ENCODE measurements at places on chromosomes 5 and 9.

- no peak for DNase-seq
Observed at GRCh38 chr9:27785714-27786100, 212.4 kb upstream of the C9orf72 start.

GRCh38 chr5:52743529-52743928, 44.2 kb upstream of the ITGA1 start:
- DNase-seq = no peak

- no peak for DNase-seq
Observed at GRCh38 chr5:33894566-33894965, 2.8 kb upstream of the ADAMTS12 start.

DNA sequence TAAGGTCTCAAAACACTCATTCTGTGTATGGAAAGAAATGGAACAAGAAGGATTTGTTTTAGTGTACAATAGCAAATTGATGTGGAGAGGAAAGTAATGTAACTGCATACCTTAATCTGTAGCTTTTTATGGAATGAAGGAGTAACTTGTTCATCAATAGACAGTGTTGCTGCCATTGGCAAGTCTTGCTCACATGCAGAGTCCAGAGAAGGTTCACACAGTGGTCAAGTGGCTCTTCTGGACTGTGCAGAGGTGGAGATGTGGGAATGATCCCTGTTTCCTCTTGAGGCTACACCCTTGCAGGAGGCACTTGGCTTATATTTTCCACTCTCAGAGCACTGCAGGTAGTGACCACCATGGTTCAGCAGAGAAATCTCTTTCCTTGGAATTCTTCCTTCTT, 132.9 kb upstream of the ANKH start:
- no peak for DNase-seq

DNA sequence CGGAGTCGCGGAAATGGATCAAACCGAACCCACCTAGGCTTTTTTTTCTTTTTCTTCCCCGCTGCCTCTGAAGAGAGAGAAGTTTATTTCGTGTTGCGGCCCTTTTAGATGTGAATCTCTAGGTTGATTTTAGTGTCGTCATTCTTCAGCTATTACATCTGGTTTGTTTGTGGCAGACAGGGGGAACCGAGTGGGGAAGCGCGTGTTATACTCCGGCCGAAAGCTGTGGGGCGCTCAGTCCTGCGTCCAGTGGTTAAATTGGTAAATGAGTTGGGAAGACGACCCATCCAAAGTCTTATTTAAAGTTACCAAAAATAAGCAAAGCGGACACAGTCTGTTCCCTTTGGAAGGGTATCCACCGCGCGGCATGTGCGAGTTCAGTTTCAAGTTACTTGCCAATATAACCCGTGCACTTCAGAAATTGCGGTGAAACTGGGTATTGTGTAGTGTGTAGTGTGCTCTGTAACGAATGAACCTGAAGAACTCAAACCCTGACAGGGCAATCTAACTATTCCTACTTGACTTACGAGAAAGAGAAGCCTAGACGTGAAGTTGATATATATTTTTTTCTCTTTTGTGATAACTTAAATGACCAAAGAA, 1.3 kb downstream of the MAN2A1 start:
- DNase-seq = peak; percentile 56

GRCh38 chr5:94818904-94819303, 200.4 kb downstream of the SLF1 start:
- DNase-seq = no peak

- DNase-seq = no peak
Observed at GRCh38 chr9:135374591-135374990, 105.0 kb upstream of the PPP1R26 start.

DNA sequence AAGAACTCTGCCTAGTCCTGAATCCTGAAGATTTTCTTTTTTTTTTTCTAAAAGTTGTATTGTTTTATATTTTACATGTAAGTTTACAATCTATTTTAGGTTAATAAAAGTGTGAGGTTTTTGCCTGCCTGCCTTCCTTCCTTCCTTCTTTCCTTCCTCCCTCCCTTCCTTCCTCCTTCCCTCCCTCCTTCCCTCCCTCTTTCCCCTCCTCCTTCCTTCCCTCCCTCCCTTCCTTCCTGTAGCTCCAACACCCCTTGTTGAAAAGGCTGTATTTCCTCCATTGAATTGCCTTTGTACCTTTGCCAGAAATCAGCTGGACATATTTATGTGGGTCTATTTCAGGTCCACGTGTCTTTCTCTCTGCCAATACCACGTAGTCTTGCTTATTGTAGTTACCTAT, 46.6 kb downstream of the CACNA1B start:
- no peak for DNase-seq

GRCh38 chr5:158121678-158122077, 262.7 kb upstream of the CLINT1 start:
- peak; percentile 19 for DNase-seq

- DNase-seq = peak; percentile 62
Observed at GRCh38 chr5:126872561-126873354, 95.8 kb downstream of the LMNB1 start.

- no peak for DNase-seq
Observed at GRCh38 chr5:74251141-74252035, 389.1 kb downstream of the ENC1 start.

- DNase-seq = no peak
Observed at GRCh38 chr5:128085413-128085812, 1.8 kb downstream of the SLC12A2 start.

- no peak for DNase-seq
Observed at GRCh38 chr9:92988215-92988768, 41.0 kb downstream of the FGD3 start.

- no peak for DNase-seq
Observed at GRCh38 chr5:15236911-15237508, 263.0 kb upstream of the FBXL7 start.

DNA sequence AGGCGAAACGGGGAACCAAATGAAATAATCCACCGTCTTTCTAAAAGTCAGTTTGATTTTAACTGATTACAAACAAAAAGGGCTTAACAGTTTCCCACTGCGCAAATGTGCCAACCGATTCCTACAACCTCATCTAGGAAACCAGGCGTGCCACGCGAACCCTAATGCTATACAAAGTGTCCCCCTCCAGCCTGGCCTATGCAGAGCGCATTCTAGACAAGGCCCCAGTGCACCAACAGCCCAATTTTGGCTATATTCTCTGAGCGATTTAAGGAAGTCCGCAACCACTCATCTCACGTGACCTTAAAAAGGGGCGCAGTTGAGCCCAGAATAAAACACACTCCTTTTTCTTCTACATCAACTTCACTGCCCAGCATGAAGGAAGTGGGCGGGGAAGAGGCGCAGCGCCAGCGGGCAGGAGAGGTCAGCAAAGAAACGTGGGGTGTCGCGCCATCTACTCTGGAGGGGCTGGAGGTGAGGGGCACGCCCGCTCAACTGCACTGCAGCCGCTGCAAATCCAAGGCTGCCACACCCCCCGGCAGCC, 779 bp downstream of the FAM13B start:
- no peak for DNase-seq

- no peak for DNase-seq
Observed at GRCh38 chr9:4855841-4856240, 63.1 kb downstream of the RCL1 start.

DNA sequence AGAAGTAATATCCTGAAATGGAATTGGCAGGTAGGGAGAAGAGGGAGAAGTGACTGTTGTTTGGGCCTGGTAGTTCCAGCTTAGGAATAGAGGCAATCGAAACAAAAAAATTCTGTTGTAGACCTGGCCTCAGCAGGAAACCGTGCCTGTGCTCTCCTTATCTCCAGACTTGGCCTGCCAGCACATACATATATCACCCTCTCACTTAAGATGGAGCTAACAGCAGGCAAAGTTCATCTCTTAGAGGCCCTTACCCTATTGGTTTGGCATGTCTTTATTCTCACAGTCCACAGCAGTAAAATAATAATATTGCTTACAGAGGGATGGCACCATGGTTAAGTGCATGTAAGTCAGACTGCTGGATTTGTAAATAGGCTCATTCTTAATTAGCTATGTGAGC, 19.6 kb upstream of the TNC start:
- DNase-seq = no peak

DNA sequence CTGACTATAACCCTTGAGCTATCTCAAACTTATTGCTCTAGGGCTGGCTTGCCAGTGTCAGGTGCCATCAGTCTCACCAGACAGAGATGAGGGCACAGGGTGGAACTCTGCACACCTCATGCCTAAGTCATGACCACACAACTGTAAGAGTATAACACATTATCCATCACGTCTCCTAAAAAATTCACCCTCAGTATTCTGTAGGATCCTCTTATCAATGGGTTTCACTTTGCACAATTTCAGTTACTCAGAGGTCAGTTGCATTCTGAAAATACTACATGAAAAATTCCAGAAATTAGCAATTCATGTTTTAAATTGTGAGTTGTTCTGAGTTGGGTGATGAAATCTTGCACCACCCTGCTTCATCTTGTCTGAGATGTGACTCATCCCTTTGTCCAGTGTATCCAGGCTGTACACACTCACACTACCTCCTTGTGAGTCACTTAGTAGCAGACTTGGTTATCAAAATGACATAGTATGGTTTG, 690.9 kb upstream of the CDH18 start:
- no peak for DNase-seq

DNA sequence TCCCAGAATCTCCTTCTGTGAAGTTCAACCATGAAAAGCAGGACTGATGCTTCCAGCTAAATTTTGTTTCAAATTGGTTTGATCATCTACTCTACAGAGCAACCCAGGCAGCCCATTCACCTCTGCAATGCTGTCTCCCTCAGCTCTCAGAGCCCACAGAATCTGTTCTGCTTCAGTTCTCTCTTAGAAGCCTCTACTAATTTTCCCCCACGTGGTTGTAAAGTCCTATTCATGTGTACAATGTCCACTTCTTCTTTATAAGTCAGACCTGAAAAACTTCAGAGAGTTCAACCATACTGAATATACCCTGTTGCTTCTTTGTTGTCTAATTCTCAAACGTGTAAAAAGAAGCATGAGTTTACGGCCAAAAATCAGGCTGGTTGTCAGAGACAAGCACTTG, 21.3 kb upstream of the FAM13B start:
- DNase-seq = no peak

DNA sequence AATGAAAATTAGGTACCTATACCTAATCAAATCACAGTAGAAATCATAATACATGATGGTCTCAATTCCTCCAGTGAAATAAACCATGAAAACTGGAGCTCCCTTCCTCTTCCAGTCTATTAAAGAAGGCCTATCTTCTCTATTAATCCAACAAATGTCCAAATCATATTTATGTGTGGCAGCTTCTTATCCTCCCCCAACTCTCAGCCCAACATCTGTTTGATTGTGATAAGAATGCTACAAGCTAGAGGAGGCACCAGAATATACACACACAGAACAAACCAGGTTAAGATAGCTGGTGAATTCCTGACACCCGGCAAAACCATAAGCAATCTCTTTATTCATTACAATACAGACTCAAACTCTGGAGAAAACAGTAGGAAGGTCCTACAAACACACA, 110.8 kb downstream of the FBXL17 start:
- DNase-seq = no peak

DNA sequence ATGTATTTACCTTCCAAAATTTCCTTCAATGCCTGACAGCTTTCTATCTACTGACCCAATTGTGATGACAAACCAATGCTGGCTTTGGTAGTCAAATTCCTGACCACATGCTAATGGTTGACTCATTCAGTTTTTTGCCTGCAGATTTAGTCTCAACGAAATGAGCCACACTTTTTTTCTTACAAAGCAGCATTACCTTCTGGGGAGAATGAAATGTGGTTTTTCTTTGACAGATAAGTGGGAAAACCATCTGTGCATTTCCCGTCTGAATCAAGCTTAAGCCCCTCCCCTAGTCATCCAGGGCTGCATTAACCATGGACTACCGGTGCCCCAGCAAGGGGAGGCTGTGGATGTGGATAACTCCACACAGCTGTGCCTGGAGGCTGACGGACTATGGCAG, 99.6 kb upstream of the TAF11L2 start:
- DNase-seq = peak; percentile 98

DNA sequence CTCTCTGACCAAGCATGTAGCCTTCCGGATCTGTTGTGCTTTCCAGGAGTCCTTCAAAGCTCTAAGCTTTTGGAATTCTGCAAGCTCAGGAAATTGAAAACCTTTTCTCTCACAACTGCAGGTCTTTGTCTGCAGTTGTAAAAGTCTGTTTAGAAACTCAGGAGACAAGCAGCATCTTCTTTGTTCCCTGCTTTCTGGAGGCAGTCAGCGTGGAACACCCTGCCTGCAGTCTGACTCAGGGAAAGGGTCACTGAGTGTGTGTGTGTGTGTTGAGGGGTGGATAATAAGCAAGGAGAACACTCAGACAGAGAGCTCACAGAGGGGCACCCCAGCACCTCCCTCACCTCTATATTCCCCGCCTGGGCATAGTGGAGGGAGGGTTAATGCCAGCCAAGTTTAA, 29.1 kb downstream of the KCNIP1 start:
- DNase-seq = no peak

GRCh38 chr9:90697808-90698207, 55.2 kb upstream of the DIRAS2 start:
- DNase-seq = no peak

GRCh38 chr5:130112246-130112645, 208.0 kb downstream of the CHSY3 start:
- no peak for DNase-seq

Data from NCI-H524 (cell line).